ENCODE measurements at places on chromosomes 13 and 19. TPM values are rescaled to one million over a fixed set of nuclear protein-coding genes. Genes with fewer than 3 reads are reported as not detected.

DNA sequence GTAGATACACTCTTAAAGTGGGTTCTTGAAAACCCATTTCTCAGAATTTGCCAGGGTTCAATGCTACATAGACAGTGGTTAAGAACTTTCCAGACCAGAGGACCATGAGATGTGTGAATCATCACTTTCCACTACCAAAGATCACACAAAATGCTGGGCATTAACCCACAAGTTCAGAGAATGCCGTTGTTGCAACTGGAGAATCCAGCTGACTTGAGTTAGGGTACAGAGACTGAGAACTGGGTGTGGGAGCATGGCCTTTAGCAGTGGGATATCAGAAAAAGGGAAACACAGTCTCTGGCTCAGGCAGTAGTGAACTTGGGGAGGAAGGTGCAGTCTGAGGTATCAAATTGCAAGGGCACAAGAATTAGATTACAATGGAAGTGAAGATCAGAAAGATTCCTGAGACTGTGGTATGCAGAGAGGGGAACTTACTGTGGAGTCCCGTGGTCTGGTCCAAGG is 51.5 kb upstream of the WDFY2 start:
- H3K36me3 ChIP-seq, result no peaks in the 10 kb centered on the region
- DNase-seq, result no peak
- H3K27me3 ChIP-seq, result no peaks in the 10 kb centered on the region
- H3K4me1 ChIP-seq, result peaks cover 27% of the 10 kb centered on the region
- H3K27ac ChIP-seq, result peak overlapping the region; percentile 20

DNA sequence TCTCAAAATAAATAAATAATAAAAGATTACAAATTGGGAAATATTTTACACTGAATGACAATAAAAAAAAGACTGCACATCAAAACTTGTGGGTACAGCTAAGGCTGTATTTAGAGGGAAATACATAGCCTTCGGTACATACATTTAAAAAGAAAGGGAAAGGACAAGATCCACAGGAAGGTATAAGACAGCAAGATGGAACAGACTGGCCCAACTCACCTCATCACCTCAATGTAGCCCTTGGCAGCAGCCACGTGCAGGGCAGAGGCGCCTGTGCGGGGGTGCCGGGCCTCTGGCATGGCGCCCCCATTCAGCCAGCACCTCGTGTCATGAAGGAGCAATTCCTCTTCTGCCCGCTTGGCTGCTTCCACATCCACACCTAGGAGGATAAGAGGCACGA is 14.2 kb downstream of the PPP1R12C start:
- H3K27me3 ChIP-seq, result no peaks in the 10 kb centered on the region
- no peak overlapping the region for H3K4me3 ChIP-seq
- no peaks in the 10 kb centered on the region for H3K4me1 ChIP-seq
- peaks cover 33% of the 10 kb centered on the region for H3K36me3 ChIP-seq
- no peak overlapping the region for H3K27ac ChIP-seq

DNA sequence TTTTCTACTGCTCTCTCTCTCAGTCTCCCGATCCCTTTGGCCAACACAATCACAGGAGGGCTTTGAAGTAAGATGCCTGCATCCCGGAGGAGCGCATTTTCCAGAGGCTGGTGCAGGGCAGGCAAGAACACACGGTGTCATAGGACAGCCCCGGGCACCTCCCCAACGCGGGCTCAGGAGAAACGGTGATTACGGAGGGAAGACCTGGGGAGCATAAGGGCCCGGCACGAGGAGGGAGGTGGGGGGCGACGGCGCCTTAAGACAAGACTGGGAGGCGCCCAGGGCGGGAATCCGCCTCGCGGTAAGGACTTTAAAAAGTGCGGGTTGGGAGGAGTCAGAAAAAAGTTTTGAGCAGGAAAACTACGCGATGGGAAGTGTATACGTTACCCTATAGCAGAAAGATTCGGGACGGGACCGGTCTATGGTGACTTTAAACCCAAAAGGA is 18.7 kb upstream of the ZNF888 start:
- H3K4me1 ChIP-seq, result peaks cover 18% of the 10 kb centered on the region
- peak overlapping the region; percentile 90 for H3K4me3 ChIP-seq

Gene IGFL3
- not detected for total RNA-seq

GRCh38 chr13:70457474-70457873 is 349.2 kb upstream of the KLHL1 start:
- H3K27me3 ChIP-seq, result no peaks in the 10 kb centered on the region
- H3K4me3 ChIP-seq, result no peak overlapping the region

DNA sequence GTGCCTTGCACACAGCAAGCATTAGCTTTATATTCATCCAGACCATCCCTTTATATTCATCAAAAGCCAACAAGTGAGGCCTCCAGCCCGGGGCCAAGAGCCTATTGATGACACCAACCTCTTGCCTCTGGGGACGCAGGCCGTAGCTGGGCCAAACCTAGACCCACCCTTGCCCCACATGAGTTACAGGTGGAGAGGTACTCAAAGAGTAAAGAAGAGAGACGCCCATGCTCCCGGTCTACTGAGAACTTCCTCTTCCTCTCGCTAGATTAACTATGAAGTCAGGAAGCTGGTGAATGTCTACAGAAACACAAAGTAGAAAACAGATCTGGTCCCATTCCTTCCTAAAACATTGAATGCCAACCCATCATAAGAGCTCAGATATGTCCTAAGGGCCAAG is 3.8 kb upstream of the MLNR start:
- H3K4me1 ChIP-seq, result peaks cover 14% of the 10 kb centered on the region
- H3K36me3 ChIP-seq, result peaks cover 8% of the 10 kb centered on the region
- H3K27me3 ChIP-seq, result peaks cover 33% of the 10 kb centered on the region
- no peak for DNase-seq
- H3K4me3 ChIP-seq, result no peak overlapping the region

Gene KLK1
- total RNA-seq, result 2.6 TPM

DNA sequence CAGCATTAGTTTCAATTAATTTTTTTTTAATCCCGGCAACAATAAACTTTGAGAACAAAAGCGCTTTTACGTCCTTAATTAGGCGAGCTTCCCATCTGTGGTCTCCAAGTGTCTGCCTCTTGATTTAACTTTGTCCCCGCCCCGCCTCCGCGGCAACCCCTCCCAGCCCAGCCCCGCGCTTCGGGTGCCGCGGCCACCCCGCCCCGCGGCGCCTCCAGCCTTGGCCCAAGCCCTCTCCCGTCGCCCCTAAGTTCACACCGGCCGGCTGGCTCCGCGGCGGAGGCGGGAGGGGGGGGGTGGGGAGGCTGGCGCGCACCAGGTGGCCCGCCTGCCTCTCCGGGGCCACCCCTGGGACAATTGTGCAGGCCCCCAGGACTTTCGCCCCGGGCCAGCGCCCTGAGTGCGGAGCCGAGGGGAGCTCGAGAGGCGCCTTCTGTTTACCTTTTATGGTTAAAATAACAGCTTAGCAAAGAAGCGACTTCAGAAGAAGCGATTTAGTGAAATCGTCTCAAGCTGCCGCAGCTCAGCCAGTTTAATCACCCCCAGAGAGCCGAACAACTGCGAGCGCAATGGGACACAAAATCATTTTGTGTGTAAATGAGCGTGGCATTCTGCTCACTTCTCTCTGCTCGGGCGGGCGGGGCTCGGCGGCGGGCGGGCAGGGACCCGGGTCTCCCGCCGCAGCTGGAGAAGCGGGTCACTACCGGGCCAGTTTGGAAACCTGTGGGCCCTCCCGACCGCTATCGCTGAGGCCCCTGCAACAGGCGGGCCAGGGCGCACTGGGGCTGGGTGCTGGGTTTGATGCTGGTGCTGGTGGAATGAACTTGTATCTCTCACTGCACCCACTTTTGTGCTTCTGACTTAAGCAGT is 1.4 kb downstream of the KCTD15 start:
- no peaks in the 10 kb centered on the region for H3K36me3 ChIP-seq
- peak overlapping the region; percentile 72 for H3K4me3 ChIP-seq
- H3K4me1 ChIP-seq, result peaks cover 2% of the 10 kb centered on the region
- peak overlapping the region; percentile 37 for H3K27ac ChIP-seq
- H3K27me3 ChIP-seq, result peaks cover 15% of the 10 kb centered on the region

GRCh38 chr19:38851622-38852230 is 1.9 kb upstream of the HNRNPL start:
- peaks cover 32% of the 10 kb centered on the region for H3K4me1 ChIP-seq
- H3K27me3 ChIP-seq, result no peaks in the 10 kb centered on the region
- DNase-seq, result peak; percentile 96
- peak overlapping the region; percentile 97 for H3K4me3 ChIP-seq
- peak overlapping the region; percentile 99 for H3K27ac ChIP-seq

GRCh38 chr13:99124794-99125316 is 75.8 kb upstream of the UBAC2 start:
- peak overlapping the region; percentile 51 for H3K27ac ChIP-seq
- no peaks in the 10 kb centered on the region for H3K27me3 ChIP-seq
- peaks cover 44% of the 10 kb centered on the region for H3K4me1 ChIP-seq
- H3K4me3 ChIP-seq, result peak overlapping the region; percentile 48

DNA sequence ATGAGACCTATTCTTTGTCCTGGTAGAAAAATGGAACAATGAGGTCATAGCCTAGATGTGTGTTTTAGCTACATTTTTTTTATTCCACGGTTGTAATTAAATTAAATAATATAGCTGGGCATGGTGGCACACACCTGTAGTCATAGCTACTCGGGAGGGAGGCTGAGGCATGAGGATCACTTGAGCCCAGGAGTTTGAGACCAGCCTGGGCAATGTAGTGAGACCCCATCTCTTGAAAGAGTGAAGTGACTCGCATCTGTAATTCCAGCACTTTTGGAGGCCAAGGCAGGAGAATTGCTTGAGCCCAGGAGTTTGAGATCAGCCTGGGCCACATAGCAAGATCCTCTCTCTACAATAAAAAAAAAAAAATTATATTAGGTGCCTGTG is 11.7 kb upstream of the CBLC start:
- no peak overlapping the region for H3K4me3 ChIP-seq
- DNase-seq, result no peak
- H3K27ac ChIP-seq, result no peak overlapping the region
- no peaks in the 10 kb centered on the region for H3K27me3 ChIP-seq

- no peak overlapping the region for H3K27ac ChIP-seq
- peaks cover 26% of the 10 kb centered on the region for H3K27me3 ChIP-seq
- DNase-seq, result no peak
- no peak overlapping the region for H3K4me3 ChIP-seq
- H3K36me3 ChIP-seq, result no peaks in the 10 kb centered on the region
These were observed 55.9 kb upstream of the UQCRFS1 start for GRCh38 chr19:29268721-29269393.

GRCh38 chr19:12484371-12485051 is at the start of gene ZNF709:
ZNF709 (minus strand) TSS chr19:12484816; CDS start chr19:12484657, 159 bp downstream.
- peaks cover 27% of the 10 kb centered on the region for H3K4me1 ChIP-seq
- no peaks in the 10 kb centered on the region for H3K27me3 ChIP-seq
- peak; percentile 92 for DNase-seq
- H3K36me3 ChIP-seq, result no peaks in the 10 kb centered on the region
- H3K4me3 ChIP-seq, result peak within 1 kb of the TSS; percentile 87
- peak within 1 kb of the TSS; percentile 58 for H3K27ac ChIP-seq

Gene DAPK3
- 27.6 TPM for total RNA-seq

DNA sequence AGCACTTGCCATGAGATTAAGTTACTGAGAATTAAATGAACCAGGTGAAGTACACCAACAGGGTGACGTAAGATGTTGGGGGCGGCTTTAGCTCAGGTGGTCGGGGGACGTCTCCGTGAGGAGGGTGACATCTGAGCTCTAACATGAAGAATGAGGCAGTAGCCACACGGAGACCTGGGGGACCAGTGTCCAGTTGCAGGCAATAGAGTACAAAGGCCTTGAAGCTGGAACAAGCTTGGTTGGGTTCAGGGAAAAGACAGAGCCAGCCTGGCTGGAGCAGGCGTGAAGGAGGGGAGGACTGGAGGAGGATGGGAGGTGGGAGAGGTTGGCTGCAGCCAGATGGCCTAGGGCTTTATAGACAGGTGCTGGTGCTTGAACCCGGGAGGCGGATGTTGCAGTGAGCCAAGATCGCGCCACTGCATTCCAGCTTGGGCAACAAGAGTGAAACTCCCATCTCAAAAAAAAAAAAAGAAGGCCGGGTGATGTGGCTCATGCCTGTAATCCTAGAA is 1.6 kb downstream of the SPINT2 start:
- H3K27ac ChIP-seq, result peak overlapping the region; percentile 92
- peak overlapping the region; percentile 83 for H3K4me3 ChIP-seq
- peaks cover 45% of the 10 kb centered on the region for H3K4me1 ChIP-seq
- no peaks in the 10 kb centered on the region for H3K27me3 ChIP-seq
- H3K36me3 ChIP-seq, result peaks cover 2% of the 10 kb centered on the region

Gene ZNF563
- 6.6 TPM for total RNA-seq

GRCh38 chr13:32791545-32792172 is 205.4 kb downstream of the PDS5B start:
- peak overlapping the region; percentile 77 for H3K27ac ChIP-seq
- no peak overlapping the region for H3K4me3 ChIP-seq
- H3K36me3 ChIP-seq, result peaks cover 8% of the 10 kb centered on the region
- H3K27me3 ChIP-seq, result no peaks in the 10 kb centered on the region

GRCh38 chr19:45484273-45484945 is 12.4 kb downstream of the RTN2 start:
- H3K4me1 ChIP-seq, result peaks cover 16% of the 10 kb centered on the region
- H3K27ac ChIP-seq, result no peak overlapping the region
- no peak for DNase-seq
- peaks cover 2% of the 10 kb centered on the region for H3K27me3 ChIP-seq
- no peaks in the 10 kb centered on the region for H3K36me3 ChIP-seq

- H3K27ac ChIP-seq, result no peak overlapping the region
- no peak overlapping the region for H3K4me3 ChIP-seq
- peaks cover 64% of the 10 kb centered on the region for H3K36me3 ChIP-seq
- H3K4me1 ChIP-seq, result no peaks in the 10 kb centered on the region
- H3K27me3 ChIP-seq, result no peaks in the 10 kb centered on the region
These were observed 1437.6 kb downstream of the UQCRFS1 start for GRCh38 chr19:27775395-27775794.

Gene NKG7
- 125 TPM for total RNA-seq

- H3K27ac ChIP-seq, result no peak overlapping the region
- DNase-seq, result no peak
- H3K27me3 ChIP-seq, result peaks cover 8% of the 10 kb centered on the region
- no peaks in the 10 kb centered on the region for H3K4me1 ChIP-seq
These were observed 160.6 kb upstream of the IRS2 start for GRCh38 chr13:109947006-109947405.

Gene TARM1
- total RNA-seq, result not detected

Gene SYT3
- total RNA-seq, result 0.11 TPM

DNA sequence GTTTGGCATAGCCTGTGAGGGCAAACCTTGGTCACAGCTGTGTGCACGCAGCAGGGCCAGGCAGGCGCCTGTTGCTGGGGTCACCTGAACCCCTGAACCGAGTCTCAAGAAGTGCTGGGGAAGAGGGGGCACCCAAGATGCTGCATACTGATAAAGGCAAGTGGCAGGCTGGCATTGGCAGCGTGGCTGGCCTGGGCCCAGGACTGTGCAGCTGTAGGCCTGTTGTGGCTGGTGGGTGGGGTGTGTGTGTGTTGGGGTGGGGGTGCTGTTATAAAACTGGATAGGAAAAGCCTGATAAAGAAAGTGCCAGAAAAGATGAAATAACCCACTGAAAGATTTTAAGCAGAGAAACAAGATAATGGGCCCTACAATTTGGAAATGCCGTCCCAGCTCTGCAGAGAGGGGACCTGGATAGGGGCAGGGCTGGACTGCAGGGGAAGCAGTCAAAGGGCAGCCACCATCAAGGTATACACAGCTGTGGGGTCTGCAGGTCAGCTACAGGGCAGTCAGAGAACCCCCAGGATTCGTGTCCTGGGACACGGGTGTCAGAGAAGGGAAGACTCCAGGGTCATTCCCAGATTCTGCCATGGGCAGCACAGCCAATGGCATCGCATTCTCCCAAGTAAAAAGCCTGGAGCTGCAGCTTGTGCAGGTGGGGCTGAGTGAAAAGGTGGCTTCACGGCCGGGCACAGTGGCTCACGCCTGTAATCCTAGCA is 33.2 kb downstream of the CILP2 start:
- no peaks in the 10 kb centered on the region for H3K27me3 ChIP-seq
- no peak for DNase-seq
- H3K4me1 ChIP-seq, result peaks cover 5% of the 10 kb centered on the region
- peaks cover 25% of the 10 kb centered on the region for H3K36me3 ChIP-seq

Gene UPK1A
- total RNA-seq, result 1.2 TPM
